Hematopoietic multipotent progenitor cell (in vitro differentiated cells): ENCODE measurements at places on chromosomes 16 and 17. TPM values are rescaled to one million over a fixed set of nuclear protein-coding genes. Genes with fewer than 3 reads are reported as not detected.

Gene CALB2
- total RNA-seq, result not detected

Gene PRSS33
- not detected for total RNA-seq

Gene BMERB1
- total RNA-seq, result 15.1 TPM

Gene PPY
- 0.27 TPM for total RNA-seq

Gene LGALS9C
- 0.27 TPM for total RNA-seq

Gene TP53TG3B
- not detected for total RNA-seq

Gene GP1BA
- total RNA-seq, result 2.2 TPM

Gene RNPS1
- 144 TPM for total RNA-seq

Gene PIRT
- not detected for total RNA-seq

Gene CCL3
- total RNA-seq, result 1.6 TPM

Gene HES7
- total RNA-seq, result under 0.01 TPM

Gene SPNS3
- total RNA-seq, result 65.4 TPM

Gene LRRC75A
- 11.0 TPM for total RNA-seq
